Left renal cortex interstitium (tissue), 4 donors: ENCODE measurements at places on chromosomes 4 and X.

- no peak for DNase-seq
These were observed 41.4 kb downstream of the FAM114A1 start for GRCh38 chr4:38909015-38909414.

GRCh38 chr4:94743838-94744237, 13.9 kb upstream of the BMPR1B start:
- no peak for DNase-seq

DNA sequence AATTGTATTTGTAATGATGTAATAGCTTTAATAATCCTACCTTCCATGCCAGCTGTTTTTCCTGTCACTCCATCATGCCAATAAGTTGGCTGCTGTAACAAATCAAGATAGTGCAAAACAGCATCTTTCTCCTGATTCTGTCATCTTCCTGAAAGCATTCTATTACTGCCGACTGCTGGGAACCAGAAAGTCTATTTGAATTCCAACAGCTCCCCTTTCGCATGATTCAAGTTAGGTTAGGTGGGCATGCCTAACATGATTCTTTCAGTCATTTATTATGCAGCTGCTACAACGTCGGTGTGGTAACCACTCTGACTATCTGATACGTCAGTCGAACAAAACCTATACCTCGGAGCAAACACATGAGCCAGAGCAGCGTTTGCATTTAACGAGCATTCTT, 127.9 kb upstream of the DMD start:
- no peak for DNase-seq

GRCh38 chr4:182250446-182250845, 7.2 kb downstream of the TENM3 start:
- no peak for DNase-seq

- DNase-seq, result no peak
These were observed 22.5 kb downstream of the FAM241A start for GRCh38 chr4:112167794-112168193.
